ENCODE measurements at places on chromosomes 3 and 15.
A peak's percentile ranks its signal among the peaks of the same experiment; 100 is the strongest.

DNA sequence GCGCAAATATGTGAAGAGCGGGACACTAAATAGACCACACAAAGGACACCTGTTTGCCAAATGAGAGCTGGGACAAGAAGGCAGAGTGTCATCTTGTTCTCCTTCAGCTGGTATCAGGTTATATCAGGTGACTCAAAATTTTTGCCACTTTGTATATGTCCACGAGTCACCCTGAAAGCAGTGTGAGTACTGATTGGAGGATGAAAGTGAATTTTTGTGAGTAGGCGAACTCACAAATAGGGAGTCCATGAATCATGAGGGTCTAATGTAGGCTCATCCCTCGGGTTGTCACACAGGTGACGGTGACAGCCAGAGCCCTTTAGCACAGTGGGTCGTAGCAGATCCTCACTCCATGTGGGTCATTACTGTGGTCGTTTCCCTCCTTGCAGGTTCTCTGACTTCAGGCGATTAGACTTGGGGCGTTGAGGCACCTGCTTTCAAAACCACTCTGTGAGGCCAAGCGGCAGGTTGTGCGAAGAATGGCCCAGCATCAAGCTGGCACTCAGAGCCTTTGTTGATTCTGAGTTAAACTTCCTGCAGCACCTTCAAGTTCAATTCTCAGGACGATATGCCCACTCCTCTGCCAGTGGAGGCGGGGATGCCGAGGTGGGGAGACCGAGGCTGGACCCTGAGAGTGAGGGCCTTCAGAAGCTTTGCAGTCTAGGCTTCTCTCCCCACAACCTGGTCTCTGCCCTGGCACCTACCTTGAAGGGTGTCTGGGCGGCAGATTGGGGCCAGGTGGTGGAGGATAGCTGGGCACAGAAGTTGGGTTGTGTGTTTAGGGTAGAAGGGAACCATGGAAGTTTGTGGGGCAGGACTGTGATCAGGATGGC lies 173.8 kb downstream of the SMAD6 start:
- no peak for DNase-seq

GRCh38 chr15:49415638-49416037 lies 7.4 kb upstream of the FGF7 start:
- peak; percentile 93 for DNase-seq

GRCh38 chr3:5022187-5022965 lies 43.1 kb downstream of the BHLHE40 start:
- peak; percentile 57 for DNase-seq

- no peak for DNase-seq
Measured at GRCh38 chr15:90638201-90638691, 78.9 kb upstream of the BLM start.

DNA sequence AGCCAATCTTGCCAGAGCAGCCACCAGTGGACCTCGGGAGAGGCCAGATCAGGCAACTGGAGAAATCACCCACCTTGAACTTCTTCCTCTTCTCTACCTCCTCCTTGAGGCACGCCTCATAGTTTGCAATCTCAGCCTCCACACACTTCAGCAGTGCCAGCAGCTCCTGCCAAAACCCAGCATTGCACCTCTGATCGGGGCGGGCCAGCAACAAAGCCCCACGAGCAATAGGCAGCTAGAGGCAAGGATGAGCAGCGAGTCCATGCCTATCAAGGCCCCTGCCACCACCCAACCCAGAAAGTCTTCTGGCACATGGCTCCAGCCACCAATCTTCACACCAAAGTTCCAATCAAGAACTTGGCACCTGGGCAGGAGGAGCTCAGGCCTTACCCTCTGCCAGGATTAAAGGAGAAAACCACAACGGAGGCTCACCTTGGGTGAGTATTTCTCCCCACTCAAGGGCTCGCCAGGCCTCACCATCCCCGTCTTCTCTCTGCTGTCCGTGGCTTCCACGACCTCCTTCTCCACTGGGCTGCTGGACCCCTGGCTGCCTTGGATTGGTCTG lies 42.1 kb downstream of the SEMA3G start:
- no peak for DNase-seq

DNA sequence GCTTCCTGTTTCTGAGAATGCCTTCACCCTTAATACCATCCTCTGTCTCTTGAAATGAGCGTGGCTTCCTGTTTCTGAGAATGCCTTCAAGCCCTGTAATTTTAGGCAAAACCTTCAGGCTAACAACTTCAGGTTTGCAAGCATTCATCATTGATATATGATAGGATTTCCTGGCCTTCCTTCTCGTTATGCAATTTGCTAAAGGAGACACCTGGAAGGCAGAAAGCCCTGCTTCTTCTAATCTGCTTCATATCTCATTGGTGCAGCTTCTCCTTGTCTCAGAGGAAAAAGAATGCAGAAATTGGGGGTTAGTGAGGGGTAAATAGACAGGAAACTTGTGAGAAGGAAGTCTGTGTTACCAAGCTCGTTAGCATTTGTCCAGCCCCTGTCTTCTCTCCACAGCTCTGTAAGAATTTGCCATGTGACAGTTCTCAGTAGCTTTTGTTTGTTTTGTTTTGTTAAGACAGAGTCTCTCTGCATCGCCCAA lies 7.3 kb downstream of the ARL6IP5 start:
- DNase-seq, result peak; percentile 17

DNA sequence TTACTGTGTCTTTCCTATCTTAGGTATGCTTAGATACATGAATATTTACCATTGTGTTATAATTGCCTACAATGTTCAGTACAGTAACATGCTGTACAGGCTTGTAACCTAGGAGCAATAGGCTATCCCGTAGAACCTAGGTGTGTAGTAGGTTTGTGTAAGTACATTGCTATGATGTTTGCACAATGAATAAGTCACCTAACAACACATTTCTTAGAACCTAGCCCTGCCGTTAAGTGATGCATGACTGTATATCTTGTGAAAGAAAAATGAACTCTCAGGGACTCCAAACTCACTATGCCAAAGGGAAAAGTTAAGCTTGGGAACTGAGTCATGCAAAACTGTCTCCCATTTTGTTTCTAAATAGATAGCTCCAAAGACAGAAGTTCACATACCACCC lies 91.5 kb upstream of the ACP3 start:
- no peak for DNase-seq

DNA sequence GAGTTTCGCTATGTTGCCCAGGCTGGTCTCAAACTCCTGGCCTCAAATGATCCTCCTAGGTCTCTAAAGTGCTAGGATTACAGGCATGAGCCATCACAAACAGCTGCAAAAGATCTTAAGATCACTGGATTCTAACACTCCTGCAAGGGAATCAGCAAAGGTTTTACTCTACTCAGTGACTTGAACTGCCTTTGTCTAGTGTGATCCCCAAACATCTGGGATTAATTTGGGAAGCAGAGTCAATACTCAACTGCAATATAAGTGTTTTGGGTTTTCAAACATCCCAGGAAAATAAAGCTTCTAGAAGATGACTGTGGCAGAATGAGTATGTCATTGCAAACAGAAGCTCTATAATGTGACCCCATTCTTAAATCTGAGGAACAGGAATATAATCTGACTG lies 7.2 kb downstream of the SPG21 start:
- no peak for DNase-seq

GRCh38 chr3:62888180-62888579 lies 13.0 kb upstream of the CADPS start:
- DNase-seq, result no peak

GRCh38 chr15:38844736-38845135 lies 280.1 kb upstream of the RASGRP1 start:
- DNase-seq, result peak; percentile 60

DNA sequence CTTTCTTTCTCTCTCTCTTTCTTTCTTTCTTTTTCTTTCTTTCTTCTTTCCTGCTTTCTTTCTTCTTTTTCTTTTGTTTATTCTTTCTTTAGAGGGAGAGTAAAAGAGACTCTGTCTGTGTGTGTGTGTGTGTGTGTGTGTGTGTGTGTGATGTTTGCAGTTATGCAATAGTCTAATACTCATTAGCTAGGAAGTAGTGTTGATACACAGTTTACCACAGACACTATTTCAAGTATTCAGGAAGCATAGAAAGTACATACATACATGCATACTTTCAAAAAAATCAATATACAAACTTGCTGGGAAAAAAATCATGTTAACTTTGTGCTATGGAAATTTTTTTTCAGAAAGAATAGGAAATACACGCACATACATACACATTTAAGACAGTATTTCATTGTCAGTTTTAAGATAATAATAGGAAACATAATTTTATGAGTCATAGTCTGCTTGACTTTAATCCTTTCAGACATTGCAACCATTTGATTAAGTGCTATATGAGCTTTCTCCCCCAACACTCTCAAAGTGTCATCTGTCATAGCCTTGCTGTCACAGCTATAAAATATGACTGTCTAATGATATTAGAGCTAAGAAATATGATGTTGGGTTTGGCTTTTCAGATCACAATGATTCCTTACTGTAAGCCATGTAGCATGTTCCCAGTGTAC lies 74.9 kb upstream of the EPHA3 start:
- DNase-seq, result peak; percentile 47

- no peak for DNase-seq
Measured at GRCh38 chr15:32222716-32223115, 180.4 kb downstream of the GOLGA8K start.

GRCh38 chr3:141305436-141305835 lies 62.9 kb upstream of the ZBTB38 start:
- peak; percentile 69 for DNase-seq

- no peak for DNase-seq
Measured at GRCh38 chr15:66251065-66251789, 2.3 kb downstream of the MEGF11 start.

DNA sequence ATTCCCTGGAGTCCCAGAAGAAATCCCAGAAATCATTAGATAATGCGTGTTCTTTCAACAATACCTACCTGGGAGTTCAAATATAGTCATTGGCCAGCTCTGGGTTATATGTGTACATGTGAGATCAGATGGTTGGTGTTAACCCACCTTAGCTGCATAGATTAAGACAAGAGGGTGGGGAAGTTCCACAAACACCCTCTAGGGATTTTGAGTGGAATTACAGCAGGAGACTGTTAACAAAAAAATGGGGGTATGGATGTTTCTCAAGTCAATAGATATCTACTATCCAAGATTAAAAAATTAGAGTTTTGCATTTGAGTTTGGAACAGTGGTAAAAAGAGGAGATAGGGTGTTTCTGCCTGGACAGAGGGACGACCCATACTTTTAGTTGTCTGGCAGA lies 282.5 kb upstream of the CNTN3 start:
- peak; percentile 4 for DNase-seq

- DNase-seq, result peak; percentile 53
Measured at GRCh38 chr3:99176169-99176964, 274.9 kb upstream of the DCBLD2 start.

GRCh38 chr3:60149501-60149900 lies 1099.7 kb upstream of the CFAP20DC start:
- DNase-seq, result no peak

DNA sequence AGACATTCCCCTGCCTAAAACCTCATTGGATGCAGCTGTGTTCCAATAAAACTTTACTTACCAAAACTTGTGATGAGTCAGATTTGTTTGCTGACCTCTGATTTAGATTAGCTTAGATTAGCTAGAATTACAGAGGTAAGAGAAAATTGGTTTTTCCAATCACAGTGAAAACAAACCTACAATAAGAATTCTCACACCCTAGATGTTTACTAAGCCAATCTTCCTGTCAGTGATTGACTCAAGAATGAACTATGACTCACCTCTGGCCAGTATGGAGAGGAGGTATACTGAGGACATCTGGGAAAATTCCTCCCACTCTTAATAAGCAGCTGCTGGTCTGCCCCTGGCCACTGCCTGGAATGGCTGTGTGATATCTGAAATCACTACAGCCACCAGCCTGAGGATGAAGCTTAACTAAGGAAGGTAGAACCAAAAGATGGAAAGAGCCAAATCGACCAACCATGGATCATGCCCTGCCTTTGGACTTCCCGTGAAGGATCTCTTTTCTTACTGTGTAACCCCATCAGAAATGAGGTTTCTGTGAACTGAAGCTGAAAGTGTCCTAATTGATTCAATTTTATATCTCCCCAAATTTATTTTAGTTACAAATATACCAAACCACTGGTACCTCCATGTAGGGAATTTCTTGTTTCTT lies 19.0 kb upstream of the GHSR start:
- DNase-seq, result peak; percentile 89

DNA sequence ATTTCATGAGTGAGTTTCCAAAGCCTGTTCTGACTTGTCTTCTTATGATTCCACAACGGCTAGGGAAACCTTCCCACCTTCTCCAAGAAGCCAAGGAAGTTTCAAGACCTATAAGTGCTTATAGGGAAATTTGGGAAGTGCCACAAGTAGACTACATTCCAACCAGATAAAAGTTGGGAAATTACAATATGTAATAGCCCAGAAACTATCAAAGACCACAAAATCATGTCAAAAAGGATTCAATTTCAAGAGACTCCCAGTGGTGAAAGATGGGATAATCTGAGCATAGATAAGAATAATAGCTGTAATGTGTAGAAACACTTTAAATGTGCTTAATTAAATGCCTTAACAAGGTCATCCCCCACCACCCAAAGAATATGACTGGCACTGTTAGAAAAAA lies 169.2 kb upstream of the SLC2A2 start:
- DNase-seq, result no peak

- DNase-seq, result no peak
Measured at GRCh38 chr3:45762647-45763302, 33.6 kb downstream of the SLC6A20 start.

DNA sequence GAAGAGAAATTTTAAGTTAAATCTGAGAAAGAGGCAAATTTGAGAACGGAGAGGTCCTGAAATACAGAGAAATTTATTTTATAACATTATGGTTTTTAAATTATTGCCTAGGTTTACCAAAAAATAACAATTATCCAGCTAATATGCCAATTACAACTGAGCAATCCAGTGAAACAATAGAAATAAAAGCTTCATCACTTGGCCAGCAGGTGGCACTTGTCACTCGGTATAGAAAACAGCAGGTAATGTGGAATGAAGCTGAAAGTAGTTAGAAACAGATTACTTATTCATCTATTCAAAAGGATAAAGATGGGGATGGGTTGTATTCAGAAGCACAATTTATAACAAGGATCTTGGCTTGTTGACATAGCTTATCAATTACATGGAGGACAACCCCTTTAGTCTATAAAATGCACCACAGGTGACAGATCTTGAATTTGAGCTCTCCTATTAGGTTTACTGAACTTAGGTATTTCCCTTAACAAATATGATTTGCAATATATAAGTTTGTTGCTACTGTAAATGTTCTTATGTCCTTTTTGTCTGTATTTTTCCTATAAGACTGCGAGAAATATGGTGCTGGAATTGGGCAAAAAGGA lies 70.1 kb upstream of the GUCA1C start:
- DNase-seq, result peak; percentile 44

DNA sequence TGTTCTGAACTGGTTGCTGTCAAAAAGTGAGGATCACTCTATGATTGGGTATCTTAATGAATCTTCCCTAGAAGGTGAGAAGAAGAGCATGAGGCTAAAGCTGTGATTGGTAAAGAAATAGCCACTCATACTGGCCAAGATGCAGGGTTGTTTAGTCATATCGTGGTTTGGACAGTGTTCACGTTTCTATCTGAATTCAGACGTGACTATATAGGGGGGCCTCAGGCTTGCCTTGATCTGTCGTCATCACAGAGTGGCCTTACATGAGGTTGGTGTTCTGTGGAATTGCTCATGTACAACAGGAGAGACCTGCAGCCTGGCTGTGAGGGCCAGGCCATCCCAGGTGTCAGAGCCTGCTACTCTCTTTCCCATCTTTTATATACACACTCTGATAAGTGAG lies 12.4 kb downstream of the RTP2 start:
- DNase-seq, result peak; percentile 66
